ENCODE measurements at places on chromosomes 11 and 22.

- no peak for DNase-seq
Observed at GRCh38 chr22:49997251-49997599, 15.3 kb downstream of the IL17REL start.

- no peak for DNase-seq
Observed at GRCh38 chr11:118321386-118322082, 17.0 kb downstream of the CD3E start.

- DNase-seq: no peak
Observed at GRCh38 chr11:92767416-92767815, 202.0 kb upstream of the MTNR1B start.

GRCh38 chr11:121071846-121072450, 29.1 kb upstream of the TECTA start:
- DNase-seq: no peak

DNA sequence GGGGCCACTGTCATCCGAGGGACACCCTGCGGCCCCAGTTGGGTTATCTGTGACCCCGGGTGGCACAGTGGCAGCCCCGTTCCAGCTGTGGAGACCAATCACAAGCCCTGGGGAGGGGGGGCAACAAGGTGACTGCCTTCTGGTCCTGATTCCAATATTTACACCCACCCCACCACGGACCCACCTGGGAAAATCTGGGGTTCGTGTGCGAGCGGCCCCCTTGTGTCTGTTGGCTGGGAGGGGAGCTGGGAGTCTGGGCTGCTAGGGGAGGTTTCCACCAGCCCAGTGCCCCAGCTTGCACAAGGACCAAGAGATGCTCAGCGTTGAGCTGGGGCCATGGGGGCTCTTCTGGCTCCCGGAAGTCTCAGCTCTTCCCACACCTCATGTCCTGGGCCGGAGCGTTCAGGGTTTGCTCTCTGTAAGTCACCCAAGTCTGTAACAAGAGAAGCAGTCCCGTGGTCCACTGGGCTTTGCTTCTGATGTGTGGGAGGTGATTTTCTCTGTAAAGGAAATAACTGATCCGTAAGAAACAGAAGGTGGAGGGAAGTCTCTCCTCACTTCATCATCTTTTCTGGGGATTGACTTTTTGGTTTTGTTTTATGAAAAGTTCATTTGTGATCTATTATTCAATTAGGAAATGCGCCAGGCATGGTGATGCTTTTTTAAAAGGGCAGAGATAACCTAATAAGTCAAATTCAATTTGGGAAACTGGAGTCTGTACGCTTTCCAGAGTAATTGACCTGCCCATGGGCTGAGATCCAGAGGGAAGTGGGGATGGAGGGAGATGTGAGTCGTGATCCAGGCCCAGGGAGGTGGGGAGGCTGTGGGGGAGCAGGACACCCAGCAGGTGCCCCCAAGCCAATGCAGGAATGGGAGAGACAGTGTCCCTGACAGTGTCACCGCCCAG, 22.4 kb upstream of the GAL start:
- no peak for DNase-seq

- no peak for DNase-seq
Observed at GRCh38 chr11:13786688-13787087, 118.2 kb downstream of the FAR1 start.

GRCh38 chr11:73761403-73761945, 600 bp upstream of the RAB6A start:
- DNase-seq: no peak

DNA sequence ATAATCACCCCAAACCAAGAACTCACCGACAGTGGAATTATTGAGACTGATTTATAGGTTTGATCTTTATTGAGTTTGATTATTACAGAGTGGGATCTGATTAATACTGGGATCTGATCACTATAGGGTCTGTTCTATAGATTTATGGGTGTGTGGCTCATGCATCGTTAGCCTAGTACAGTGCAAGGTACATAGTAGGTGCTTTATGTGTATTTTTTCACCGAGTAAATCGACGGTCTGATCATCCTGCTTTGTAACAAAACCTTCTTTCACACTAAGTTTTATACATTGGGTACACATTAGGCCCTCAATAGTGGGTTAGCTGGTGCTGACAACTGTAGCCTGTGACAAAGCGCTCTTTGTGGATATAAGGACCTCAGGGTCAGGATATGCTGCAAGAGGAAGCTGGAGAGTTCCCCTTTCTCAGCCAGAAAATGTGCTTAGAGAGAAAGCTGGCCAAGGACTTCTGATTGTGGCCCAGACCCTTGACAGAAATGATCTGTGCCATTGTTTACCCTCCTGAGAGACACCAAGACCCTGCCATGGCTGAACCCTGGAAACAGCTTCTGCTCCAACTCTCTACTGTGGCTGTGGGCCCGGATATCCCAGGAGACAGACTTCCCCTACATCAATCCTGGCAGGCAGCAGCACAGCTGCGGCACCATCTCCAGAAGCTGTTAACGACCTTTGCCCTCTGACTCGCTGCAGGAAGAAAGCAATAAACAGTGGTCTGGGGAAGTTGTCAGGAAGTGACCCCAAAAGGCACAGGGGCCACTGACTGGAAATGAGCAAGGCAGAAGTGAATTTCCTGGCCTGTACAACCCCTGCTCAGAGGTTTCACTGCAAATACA, 16.1 kb upstream of the TPP1 start:
- peak; percentile 71 for DNase-seq

- DNase-seq: peak; percentile 69
Observed at GRCh38 chr11:65110354-65110861, 1.3 kb upstream of the TM7SF2 start.

DNA sequence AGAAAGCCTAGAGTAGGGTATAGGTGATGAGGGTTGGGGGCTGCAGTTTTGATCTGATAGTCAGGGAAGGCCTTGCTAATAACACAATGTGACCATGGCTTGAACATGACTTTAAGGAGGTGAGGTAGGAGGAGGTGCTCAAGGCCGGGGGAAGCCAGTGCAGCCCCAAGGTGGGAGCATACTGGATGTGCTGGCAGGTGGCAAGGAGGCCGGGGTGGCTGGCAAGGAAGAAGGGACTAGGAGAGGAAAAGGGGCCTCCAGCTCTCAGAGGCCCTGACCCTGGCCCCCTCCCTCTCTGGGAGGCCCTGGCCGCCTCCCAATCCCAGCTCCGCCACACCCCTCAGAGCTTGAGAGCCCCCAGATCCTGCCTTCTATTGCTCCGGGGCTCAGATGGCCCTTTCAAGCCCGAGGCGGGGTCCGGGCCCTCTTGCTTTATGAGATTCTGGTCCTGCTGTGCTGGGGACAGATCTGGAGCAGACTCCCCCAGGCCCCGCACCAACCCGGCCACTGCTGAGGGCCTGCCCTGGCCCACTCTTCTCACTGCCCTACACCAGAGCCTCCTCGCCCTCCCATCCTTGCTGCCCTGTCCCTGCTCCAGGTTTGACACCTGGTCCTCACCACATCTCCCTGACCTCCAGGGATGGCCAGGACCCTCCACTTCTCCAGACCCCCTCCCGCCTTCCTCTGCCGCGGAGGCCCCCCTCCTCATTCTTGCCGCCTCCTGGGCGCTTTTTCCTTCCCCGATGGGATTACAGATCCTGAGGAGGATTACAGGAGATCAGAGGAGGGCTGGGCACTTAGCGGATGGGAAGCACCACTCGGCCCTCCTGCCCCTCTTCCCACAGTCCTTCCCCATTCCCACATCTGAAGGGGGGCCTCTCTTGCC, 1.8 kb downstream of the PITPNM1 start:
- no peak for DNase-seq

- no peak for DNase-seq
Observed at GRCh38 chr22:30813936-30814335, 119.3 kb downstream of the OSBP2 start.

GRCh38 chr11:1326435-1327063, 17.1 kb upstream of the TOLLIP start:
- DNase-seq: no peak

DNA sequence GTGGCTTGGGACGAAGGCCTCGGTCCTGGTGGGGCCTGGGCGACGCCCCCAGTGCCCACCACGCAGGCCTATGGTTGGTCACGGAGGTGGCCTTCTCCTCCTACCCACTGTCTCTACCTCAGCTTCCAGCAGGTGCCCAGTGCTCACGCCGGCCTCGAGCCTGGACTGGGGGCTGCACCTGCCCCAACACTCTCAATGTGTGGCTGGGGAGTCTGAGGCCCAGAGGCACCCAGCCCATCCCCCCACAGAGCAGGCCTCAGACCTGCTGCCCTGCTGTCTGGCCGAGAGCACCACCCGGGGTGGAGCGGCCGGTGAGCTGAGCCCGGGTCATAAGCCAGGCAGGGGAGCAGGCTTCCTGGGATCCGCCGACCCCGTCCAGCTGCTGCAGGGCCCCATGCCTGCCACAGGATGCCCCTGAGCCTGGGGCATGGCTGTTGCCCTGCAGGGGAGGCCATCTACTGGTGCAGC, 28.6 kb upstream of the MUC5AC start:
- no peak for DNase-seq

GRCh38 chr11:26078231-26078821, 253.6 kb upstream of the ANO3 start:
- no peak for DNase-seq

GRCh38 chr11:23555085-23555484, 694.8 kb upstream of the CCDC179 start:
- DNase-seq: no peak

- DNase-seq: no peak
Observed at GRCh38 chr11:8686325-8686724, 3.7 kb downstream of the RPL27A start.

GRCh38 chr22:45608763-45609180, 62.9 kb upstream of the ATXN10 start:
- DNase-seq: no peak

DNA sequence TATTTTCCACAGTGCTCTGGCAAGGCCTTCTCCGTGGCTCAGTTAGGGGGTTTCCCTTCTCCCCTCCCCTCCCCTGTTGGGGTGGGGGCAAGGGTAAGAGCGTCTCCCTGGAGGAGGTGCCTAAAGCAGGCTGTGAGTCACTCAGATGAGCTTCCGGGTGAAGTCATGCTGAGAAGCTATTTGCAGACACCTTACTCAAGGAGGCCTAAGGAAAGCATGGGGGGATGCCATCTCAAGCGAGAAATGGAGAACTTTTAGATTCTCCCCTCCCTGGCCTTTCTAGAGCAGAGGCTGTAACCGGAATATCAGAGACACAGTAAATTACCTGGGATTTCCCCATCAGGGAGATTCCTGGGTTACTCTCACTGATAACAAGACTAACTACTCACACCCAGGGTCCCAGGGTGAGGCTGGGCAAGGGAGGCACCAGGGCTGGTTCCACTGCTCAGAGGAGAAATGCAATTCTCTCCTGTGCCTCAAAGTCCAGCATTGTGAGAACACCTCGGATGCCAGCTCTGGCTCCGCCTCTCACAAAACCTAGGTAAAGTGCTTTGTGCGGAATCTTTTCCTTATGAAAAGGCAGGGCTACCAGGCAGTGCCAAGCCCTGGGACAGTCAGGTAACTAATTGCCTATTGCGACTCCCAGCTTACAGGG, 123.6 kb downstream of the ABTB2 start:
- DNase-seq: no peak

- no peak for DNase-seq
Observed at GRCh38 chr11:57224537-57224936, 12.5 kb downstream of the APLNR start.

DNA sequence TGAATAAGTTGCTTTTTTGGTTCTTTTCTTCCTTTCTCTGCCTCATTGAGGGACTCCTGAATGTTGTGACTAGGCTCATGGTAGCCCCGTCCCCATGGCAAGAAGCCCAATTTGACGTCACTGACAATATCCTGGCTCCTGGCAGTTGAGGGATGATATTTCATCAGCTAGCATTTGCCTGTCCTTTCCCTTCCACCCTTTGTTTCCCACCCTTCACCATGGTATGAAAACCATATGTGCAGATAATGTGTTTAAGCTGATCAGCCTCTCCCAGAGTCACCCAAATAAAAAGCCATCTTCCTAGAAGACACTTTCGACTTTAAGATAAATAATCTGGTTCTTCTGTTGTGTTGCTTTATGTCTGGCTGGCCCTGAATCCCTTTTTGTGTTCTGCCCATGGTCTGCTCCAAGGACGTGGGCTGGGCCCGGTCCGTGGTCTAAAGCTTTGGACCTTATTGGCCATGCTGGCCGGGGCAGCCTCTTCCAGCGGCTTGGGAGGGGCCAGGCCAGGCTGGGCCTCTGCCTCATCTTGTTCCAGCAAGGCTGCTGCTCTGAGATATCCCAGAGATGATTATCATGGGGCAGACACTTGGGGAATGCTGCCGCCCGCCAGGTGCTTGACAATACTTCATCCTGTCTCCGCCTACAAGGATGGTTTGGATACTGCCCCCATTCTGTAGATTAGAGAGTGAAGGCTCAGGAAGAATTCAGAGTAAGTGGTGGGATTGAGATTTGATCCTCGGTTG, 5.1 kb downstream of the TSPAN18 start:
- DNase-seq: no peak

GRCh38 chr11:128755564-128755963, 61.7 kb downstream of the FLI1 start:
- no peak for DNase-seq

- no peak for DNase-seq
Observed at GRCh38 chr11:113907152-113907551, 2.6 kb downstream of the HTR3B start.

- DNase-seq: no peak
Observed at GRCh38 chr11:64787526-64788320, 9.4 kb upstream of the SF1 start.

DNA sequence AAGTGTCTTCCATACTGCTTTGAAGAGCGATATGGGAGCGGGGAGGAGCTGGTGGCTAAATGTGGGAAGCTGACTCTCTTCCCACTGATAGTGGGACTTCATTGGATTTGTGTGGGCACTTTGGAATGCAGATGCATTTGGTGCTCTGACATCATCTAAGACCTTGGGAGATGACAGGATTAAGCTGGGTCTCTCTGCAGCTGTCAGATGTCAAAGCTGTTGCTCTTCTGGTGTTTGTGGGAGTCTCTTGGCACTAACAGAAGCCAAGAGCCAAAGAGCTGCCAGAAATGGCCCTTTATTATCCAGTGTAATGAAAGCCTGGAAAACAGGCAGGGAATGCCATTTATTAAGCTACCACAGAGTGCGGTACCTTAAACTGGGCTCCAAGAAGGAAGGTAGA, 20.6 kb downstream of the GRAMD1B start:
- DNase-seq: no peak

DNA sequence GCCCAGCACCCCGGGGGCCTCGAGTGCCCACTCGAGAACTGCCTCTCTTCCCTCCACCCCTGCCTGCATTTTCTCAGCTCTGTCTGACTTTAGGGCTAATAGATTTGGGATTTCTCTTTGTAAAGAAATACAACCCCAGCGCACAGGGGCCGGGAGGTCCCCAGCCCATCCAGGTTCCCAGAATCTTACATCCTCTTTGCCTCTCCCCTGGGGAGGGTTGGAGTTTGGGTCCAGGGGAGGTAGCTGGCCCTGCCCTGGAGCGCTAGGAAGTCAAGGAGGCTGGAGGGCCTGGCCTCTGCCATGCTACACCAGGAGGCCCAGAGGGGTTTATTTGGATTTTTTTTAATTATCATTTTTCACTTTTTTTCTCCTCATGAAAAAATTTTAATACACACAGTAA, 65.7 kb upstream of the LMO1 start:
- no peak for DNase-seq

- DNase-seq: no peak
Observed at GRCh38 chr11:1237128-1237580, 14.3 kb downstream of the MUC5B start.

GRCh38 chr11:16989554-16989953, 24.7 kb downstream of the PLEKHA7 start:
- DNase-seq: no peak

- DNase-seq: no peak
Observed at GRCh38 chr11:122671400-122671891, 15.9 kb downstream of the UBASH3B start.

Measured in substantia nigra (tissue), 51 donors.